Large intestine (tissue), 12 donors: ENCODE measurements at places on chromosomes 4 and X.

GRCh38 chrX:24113181-24113580 lies 36.3 kb upstream of the ZFX start:
- DNase-seq, result no peak

DNA sequence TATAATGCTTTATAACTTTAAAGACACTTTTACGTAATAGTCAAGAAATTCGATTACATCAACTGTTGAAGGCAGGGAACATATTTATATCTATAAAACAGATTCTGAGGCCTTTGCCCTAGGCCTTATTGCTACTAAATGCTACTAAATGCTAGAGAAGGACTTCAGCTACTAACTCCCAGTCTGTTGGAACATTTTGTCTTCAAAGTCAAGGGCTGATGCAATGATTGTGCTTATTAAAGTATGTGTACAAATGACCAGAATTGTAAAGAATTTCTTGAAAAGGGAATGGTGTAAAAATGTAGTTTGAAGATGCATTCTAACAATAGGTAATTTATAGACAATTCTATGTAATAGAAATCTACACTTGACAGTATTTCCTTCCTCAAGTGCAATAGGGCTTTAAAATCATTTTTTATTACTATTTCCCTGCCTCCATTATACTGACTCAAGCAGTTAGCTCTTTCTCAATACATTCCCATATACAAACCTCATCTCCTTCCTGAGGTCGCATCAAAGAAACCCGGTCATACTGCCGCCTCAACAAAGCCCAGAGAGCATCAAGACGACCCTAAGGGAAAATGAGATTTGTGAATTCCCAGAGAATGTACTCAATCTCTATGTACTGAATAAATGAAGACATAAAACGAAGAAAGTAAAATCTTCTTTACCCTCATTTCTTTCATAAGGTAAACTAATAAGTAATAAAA lies 95.7 kb downstream of the ANTXR2 start:
- DNase-seq, result no peak

DNA sequence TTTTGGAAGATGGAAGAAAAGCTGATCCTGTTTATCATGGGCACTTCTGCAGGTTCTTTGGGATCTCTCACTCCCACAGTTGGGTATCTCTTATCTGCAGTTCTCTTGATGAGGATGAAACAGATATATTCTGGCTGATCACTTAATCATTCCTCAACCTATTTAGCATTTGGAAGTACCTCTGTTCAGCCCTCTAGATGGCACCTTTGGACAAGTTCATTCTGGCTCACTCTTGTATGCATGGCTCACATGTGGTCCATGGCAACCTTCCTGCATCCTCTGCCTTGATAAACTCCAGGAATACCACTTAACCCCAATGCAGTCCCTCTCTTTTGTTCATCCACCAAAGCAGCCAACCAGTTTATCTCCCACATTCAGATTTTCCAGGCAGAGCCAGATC lies 74.2 kb downstream of the SMARCA5 start:
- DNase-seq, result no peak

GRCh38 chr4:76499461-76499860 lies 64.4 kb downstream of the SHROOM3 start:
- no peak for DNase-seq

DNA sequence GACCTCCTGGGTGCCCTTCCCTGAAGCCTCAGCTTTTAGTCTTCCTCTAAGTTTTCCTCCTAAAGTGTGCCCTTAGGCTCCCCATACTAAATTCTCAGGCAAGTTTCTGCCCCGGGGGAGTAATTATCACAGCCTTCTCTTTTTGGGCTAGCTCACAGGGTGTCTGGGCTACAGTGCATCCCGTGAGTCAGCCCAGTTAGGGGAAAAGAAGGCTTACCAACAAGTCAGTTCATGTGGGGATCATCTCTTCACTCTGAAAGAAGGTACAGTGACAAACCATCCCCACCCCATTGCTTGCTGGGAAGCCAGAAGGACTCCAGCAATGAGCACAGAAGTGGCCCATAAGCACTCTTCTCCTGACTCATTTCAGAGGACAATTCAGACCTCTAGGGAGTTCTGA lies 134.7 kb upstream of the FAM9C start:
- no peak for DNase-seq

GRCh38 chr4:62927574-62927973 lies 1481.7 kb downstream of the TECRL start:
- no peak for DNase-seq
